GM20000 (cell line): ENCODE measurements at places on chromosomes 2 and 18.

- no peak for DNase-seq
These were observed 2.6 kb upstream of the STON1 start for GRCh38 chr2:48527226-48527885.

GRCh38 chr18:35619464-35619863, 37.9 kb downstream of the GALNT1 start:
- no peak for DNase-seq

DNA sequence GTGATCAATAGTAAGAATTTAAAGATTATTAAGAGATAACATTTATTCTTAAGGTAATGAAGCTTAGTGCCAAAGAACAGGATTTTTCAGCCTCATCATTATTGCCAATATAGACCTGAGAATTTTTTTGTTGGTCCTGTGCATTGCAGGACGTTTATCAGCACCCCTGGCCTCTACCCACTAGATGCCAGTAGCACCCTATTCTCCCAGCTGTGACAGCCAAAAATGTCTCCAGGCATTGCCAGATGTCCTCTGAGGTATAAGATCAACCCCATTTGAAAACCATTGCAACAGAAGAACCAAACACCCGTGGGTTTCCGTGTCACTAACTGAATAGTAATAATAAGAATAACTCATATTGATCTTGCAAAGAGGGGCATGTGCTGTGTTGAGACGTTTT, 700.0 kb upstream of the SOX11 start:
- DNase-seq: no peak

GRCh38 chr18:58562999-58563667, 65.8 kb downstream of the ALPK2 start:
- peak; percentile 58 for DNase-seq

GRCh38 chr18:34251919-34252318, 27.2 kb upstream of the NOL4 start:
- DNase-seq: no peak

GRCh38 chr2:24330161-24330560, 30.2 kb downstream of the ITSN2 start:
- no peak for DNase-seq
